ENCODE measurements at places on chromosomes 7 and 10.

DNA sequence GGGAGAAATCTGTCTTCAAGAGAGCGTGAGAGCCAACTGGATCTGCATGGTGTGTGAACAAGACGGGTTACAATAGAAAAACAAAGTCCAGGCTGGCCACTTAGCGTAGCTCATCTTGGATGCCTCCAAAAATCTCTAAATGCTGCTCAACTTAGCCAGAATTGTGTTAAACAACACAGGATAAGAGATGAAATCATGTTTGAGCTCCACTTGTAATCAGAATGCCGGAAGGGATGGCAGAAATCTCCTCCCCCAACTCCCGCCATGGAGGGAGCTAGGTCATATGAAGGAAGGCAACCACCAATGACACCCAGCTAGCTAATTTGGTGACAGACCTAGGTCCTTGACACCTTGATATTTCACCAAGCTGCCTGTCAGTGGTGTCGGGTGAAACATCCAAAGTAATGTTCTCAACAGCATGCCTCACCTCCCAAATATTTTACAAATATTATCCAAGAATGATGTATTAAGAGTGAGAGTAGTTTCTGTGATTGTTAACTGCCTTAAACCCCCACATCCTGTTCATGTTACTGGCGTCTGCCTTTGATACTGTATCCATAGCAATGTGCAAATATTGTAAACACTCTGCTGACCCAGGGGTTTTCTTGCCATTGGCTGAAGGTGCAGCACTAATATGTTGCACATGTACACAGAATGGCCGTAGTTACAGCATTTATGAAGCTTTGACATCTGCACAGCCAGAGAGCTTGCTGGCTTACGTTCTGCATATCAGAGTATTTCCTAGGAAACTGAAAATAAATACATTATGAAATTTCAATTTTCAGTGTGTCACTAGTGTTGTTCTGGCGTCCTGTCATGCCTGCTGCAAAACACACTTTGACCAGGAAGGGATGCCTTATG, 25.8 kb downstream of the TMEM254 start:
- DNase-seq, result no peak

GRCh38 chr7:41738806-41739205, 35.9 kb upstream of the INHBA start:
- DNase-seq, result no peak

- DNase-seq, result no peak
Observed at GRCh38 chr7:47278043-47278442, 303.9 kb downstream of the TNS3 start.

GRCh38 chr10:79129361-79129997, 60.7 kb downstream of the ZMIZ1 start:
- DNase-seq, result no peak

DNA sequence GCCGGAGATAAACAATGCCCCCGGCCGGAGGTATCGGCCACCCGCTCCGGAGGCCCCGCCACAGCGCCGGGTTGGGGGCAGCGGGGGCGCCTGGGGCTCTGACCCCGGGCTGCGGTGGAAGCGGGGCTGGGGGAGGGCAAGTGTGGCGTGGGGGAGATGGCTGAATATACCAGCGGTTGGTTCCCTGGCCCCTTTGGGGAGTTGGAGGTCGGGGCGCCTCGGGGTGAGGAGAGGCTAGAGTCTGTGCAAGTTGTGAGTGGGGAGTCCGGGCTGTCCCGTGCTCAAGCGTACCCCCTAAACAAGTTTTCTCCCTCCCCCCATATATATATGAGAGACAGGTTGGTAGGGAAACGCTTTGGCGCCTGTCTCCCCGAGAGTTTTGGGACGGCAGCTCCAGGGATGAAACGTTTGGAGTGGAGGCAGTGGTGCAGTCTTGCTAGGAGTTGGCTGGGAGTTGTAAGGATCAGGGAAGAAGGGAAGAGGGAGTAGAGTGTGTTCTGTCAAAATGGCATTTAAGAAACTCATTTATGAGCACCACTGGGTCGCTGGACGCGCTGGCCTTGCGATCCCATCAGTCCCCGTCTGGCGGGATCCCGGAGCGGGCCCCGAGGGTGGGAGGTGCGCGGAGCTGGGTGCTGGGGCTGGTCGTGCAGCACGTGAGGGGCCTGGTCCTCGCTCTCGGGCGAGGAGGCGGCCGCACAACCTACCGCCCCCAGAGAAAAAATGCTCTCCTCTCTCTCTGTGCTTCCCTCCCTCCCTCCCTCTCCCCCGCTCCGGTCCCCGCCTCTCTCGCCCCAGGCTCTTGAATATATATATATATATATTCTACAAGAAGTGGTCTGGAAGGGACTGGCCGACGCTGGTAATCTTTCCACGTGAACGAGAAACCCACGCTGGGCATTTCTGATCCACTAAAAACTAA, 1.1 kb downstream of the TET1 start:
- no peak for DNase-seq

DNA sequence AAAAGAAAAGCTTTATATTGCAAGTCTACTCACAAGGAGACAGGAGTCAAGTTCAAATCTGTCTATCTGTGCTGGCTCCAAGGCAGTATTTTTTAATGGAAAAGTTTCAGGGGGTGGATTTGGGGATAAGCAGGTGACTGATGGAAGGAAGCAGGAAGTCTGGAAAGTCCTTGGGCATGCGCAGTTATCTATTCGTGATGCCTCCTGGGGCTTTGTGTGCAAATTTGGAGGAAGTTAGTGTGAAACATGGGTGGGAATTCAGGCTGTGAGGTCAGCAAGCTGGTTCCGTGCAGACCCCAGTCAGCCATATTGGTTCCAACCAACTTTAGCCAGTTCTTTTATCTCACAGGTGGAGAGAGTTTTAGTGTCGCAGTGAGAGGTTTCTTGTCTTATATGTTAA, 140.0 kb downstream of the FRMD4A start:
- no peak for DNase-seq

DNA sequence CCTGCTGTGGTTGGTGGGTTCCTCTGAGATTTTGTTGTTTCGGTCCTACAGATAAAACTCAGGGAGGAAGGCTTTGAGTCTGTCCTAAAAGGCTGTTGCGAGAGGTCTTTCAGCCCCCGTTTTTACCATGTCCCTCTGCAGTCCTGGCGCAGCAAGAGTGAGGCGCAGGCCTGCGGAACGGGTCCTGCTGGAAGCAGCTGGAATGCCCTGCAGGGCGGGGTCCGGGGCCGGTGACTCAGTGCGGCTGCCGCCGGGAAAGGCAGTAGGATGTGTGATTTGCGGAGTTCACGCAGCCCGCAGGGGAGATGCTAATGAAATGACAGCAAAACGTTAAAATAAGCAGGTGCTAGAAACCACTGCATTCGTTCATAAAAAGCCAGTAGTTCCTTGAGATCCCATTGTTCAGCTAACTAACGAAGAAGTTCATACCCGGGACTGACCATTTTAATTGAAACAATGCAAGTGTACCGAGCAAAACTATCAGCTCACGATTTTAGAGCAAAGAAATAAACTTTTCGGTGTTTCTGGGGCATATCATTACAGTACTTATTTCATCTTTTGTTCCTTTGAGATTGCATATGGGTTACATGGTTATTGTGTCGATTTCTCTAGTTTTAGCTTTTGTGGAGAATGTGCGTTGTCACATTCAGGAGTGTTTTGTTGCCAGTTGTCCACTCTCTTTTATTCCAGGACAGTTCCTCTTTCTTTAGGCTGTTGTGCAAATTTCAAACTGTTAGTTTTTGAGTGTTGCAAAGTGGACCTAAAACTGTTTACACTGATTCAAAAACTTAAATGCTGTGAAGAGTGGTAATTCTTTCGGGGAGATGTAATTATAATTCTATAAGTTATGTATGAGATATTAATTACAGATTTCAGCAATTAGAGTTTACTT, 783 bp downstream of the ANLN start:
- DNase-seq, result no peak

DNA sequence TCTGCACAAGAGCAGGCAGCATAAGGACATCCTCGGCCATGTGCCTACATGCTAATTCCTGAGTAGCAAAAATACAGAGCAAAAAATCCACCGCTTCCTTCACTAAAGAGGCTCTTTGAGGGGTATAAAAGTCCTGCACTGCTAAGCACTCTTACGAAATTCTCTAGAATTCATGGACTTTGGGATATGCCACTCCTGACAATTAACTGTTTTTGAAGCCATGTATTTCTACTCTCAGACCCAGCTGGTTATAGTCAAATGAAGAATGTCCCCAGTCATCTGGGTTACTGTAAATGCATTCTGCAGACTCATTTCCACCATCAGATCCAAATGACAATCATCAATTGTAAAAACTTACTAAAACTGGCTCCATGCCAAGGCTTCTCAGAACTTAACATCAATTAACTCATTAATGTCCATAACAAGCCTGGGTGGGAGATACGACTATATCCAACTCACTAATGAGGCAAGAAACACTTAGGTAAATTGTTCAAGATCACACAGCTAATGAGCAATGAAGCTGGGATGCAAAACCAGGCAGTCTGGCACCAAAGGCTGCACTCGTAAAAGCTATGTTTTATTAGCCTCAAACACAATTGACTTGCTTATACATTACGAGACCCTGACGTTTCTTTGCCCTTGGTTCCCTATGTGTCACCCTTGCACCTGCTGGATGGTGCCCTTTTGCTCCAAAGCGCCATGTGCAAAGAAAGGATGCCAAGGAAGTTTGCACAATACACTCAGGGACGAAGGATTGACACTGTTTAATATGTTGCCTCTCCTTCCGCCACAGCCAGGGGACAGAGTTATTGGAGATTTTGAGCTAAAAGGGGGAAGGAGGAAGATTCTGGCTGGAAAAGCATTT, 250.4 kb downstream of the ELMO1 start:
- DNase-seq, result no peak

DNA sequence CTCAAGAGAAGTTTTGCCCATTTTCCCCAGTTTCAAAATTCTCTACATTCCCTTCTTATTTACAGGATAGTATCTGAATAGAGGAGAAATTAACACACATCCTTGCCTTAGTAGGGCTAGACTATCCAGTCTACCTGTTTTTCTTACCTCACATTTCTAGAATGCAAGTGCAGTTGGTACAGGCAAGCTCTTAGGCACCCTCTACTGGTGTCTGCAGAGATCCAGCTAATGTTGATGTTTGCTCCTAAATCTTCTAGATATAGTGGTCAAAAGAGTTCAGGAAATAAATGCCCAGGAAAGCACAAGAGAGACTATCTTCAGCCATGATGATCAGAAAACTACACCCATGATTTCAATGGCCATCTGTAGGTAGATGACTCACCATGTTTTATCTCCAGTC, 205.3 kb downstream of the HTR7 start:
- no peak for DNase-seq

GRCh38 chr10:80202934-80203834, 2.2 kb downstream of the ANXA11 start:
- no peak for DNase-seq

DNA sequence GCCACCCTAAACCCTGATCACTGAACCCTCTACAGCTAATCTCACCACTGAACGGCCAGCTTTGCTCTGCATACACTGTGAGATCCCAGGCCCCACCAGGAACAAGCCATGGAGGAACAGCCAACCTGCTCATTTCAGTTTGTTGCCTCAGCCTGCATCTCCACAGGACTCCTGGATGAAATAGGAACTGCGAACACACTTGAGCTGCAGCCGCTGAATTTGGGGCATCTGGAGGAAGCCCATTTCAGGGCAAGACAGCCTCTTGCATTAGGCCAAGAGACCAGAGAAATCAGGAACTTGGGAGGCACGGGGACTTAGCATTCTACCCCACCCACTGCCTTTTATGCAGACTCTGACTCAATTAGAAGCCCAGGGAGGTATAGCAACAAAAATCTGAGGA, 14.5 kb upstream of the EGR2 start:
- DNase-seq, result no peak

DNA sequence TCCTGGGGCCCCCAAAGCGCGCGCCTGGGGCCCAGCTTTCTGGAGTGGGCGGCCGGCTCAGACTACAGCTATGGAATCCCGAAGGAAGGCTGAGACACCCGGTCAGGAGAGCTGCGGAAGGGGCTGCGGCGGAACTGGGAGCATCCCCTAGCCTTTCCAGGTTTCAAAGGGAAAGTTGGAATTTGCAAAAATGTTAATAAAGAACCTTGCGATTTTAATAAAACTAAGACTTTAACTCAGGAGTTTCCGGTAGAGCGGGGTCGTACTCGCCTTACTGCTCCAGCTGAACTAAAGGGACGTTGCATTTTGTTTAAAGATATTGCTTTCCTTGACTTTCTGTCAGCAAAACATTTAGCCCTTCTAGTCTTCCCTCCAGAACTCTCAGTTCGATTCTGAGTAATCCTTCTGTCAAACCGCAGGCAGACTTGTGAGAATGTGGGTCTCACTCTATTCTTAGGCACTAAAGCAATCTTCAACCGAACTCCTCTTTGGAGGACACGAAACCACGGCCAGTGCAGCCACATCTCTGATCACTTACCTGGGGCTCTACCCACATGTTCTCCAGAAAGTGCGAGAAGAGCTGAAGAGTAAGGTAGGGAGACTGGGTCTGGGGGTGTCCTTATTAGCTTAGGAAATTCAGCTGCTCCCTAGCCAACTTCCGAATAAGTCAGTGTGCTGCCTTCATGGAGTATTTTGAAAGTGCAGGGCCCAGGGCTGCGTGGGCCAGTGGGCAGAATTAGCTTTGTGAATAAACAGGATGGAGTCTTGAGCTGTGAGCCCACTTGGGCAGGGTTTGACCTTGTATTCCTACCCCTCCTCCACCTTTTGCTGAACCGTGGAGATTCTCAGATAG, 1.9 kb downstream of the CYP26A1 start:
- no peak for DNase-seq

DNA sequence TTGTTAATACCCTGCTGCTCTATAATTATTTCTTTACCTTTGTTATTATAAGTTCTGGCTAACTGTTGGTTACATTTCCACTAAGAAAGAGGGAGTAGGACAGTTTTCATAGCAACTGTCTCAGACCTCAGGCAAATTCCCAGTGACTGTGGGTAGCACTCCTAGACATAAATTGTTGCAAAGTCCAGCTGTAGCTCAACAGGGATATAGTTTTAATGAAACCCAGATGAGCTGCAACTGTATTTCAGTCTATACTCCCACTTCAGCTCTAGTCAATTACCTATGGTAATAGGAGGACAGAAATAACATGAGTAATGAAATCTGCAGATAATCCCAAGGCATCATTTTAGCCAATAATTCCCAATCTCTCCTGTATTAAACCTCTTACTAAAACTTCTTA, 103.0 kb upstream of the SEMA3A start:
- DNase-seq, result no peak

DNA sequence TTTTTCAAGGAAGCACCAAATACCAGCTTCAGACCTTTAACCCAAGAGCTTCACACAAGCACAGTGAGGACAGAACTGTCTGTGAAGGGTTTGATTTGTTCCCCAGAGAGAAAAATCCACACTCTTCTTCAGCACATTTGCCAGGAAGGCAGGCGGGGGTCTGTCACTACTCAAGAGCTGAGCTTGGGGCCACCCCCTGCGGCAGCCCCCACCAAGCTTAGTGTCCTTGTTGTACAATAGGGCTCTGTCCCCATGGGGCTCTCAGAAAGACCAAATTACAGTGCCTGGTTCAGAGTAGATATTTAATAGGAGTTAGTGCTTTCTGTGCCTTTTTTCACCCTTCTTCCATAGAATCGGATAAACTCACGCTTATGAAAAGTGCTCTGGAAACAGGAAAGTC, 12.4 kb downstream of the ECHDC3 start:
- DNase-seq, result no peak

Data from nucleus accumbens (tissue), 56 donors.